ENCODE measurements at places on chromosomes 1 and 21.
A peak's percentile ranks its signal among the peaks of the same experiment; 100 is the strongest.

- ATAC-seq, result no peak
These were observed 195.3 kb upstream of the APP start for GRCh38 chr21:26365849-26366248.

DNA sequence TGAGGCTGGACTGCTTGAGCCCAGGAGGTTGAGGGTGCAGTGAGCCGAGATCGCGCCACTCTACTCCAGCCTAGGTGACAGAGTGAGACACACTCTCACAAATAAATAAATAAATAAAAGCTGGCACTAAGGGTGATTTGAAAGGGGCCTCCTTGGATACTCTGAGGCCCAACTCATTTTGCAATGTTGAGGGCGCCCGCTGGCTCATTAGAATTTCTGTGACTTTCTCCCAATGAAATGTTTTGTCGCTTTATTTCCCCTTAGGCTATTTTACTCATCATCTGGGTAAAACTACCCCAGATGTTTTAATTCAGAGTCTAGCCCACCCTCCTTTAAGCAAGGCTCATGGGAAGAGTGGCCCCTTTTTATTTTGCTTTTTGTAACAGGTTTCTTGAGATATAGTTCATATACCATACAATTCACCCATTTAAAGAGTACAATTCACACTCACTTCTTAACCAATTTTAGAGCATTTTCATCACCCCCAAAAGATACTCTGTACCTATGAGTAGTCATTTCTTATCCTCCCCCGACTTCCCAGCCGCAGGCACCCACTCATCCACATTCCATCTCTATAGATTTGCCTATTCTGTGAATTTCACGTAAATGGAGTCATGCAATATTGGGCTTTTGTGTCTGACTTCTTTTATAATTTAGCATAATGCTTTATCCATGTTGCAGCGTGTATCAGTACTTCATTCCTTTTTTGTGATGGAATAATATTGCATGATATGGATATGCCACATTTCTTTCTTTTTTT is 259.1 kb downstream of the KAZN start:
- no peak for ATAC-seq

DNA sequence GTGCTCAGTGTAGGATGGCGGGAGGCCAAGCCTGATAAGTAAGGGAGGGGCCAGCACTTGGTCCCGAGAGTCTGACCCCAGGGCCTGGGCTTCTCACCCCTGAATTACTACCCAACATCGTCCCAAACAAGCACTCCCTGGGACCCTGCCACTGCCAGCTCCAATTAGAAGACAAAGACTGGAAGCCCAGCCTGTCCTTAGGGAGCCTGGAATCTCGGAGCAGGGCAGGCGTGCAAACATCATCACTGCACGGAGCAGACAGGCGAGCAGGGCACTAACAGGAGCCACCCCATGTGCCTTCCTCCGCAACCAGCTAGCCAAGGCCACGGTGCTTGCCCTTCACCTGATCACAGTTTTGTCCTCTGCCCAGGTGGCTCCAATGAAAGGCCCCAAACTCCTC is 23.2 kb downstream of the KCNAB2 start:
- no peak for ATAC-seq

GRCh38 chr1:53735681-53736080 is 3.3 kb downstream of the GLIS1 start:
- no peak for ATAC-seq

- ATAC-seq, result no peak
These were observed 441.1 kb downstream of the AMY1C start for GRCh38 chr1:104190821-104191220.

DNA sequence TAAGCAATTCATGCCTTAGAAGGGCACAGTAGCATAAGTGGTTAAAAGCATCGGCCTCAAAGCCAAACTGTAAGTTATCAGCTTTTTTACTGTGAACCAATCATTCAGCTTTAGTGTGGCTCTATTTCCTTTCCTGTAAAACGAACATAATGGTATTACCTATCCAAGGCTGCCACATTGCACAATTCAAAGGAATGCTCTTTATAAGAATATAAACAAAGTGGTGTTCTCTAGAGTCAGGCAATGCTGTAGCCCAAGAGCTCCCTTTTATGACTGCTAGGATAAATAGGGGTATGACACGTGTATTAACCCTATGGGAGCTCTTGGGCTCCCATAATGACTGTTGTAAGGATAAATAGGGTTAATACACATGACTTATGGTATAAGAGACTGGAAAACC is 25.4 kb downstream of the INTS7 start:
- no peak for ATAC-seq

GRCh38 chr1:116712510-116712909 is 41.7 kb upstream of the CD2 start:
- ATAC-seq, result no peak

GRCh38 chr21:34843562-34843961 is 174.8 kb downstream of the CLIC6 start:
- ATAC-seq, result no peak

DNA sequence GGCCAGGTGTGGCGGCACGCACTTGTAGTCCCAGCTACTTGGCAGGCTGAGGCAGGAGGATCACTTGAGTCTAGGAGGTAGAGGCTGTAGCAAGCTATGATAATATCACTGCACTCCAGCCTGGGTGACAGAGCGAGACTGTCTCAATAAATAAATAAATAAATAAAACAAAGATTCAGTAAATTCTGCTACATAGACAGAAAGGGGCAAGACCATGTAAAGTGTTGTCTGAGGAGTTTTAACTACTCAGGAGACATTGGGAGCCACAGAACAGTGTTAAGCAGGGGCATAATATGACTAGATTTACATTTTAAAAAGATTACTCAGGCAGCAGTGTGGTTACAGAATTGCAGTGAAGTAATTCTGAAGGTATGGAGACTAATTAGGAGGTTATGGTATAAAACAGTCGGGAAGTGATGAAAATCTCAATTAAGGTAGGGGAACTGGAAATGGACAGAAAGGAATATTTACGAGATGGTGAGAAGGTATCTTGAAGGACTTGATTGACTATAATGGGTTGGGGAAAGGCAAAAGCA is 94.7 kb downstream of the ATP1B1 start:
- ATAC-seq, result no peak

- no peak for ATAC-seq
These were observed 75.4 kb downstream of the SLC25A24 start for GRCh38 chr1:108124622-108125311.

DNA sequence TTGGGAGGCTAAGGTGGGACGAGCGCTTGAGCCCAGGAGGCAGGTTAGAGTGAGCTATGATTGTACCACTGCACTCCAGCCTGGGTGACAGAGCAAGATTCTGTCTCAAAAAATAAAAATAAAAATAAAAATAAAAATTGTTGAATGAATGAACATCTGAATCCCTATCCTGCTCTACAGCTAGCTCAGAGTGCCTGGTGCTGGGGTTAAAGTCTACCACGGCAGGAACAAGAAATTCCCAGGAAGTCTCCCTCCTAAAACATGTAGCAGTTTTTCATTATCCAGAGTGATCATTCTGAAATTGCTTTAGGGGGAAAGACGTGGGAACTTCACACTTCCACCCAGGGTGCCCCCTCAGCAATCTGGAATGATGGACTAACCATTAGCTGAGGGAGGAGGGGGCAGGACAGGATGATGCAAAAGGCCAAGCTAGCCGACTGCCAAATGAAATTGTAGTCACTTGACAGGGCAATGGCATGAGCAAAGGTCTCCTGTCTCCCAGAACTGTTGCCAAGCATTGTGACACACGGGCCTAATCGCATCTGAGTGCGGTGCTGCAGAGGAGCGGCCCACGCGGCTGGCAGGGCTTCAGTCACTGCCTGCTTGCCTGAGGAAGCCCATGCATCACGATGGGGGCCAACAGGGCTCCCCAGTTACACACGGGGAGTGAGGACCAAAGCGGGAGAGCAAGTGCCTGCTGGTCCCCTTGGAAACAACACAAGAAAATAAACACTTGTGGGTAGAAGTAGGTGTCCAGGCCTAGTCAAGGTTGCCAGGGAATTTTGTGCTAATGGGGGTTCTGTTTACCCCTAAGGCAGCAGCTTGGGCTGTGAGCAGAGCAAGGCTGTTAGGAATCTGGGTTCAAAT is 85.7 kb downstream of the NENF start:
- ATAC-seq, result peak; percentile 29

DNA sequence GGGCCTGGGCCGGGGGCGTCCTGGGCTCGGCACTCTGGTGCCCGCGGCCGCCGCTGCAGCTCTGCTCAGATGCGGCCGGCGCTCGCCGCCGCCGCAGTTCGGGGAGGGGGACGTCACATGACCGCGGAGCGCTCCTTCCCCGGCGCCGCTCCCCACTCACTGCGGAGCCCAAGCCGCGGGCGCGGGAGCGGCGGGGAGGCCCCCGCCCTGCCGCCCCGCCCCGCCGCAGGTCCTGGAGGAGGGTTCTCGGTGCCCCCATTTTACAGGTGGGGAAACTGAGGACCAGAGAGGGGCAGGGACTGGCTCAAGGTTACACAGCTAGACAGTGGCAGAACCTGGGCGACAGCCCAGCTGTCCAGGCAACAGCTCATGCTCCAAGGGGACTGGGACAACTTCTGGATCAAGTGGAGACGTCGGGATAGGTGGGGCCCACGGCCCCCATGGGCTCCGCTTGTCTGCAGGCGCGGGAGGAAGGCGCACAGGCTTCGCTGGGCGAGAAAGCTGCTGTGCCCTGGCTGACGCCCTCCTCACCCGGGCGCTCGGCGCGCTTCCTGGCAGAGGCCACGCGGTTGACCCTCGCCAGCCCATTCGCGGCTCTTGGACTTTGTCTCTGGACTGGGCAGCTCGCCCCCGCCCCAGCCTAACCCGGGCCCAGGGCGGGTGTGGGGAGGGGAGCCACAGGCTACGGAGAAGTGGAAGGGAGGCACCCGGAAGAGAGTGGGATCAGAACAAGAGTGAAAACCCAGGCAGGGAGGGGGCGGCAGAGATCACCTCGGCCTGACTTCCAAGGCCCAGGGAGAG is at the start of gene RAP1GAP:
Gene RAP1GAP, minus strand, starts transcription at position 100 of the 801 bp plus-strand sequence. CDS start 49,325 bp downstream, outside the sequence.
- ATAC-seq, result peak; percentile 36

GRCh38 chr1:208291923-208292711 is 47.9 kb upstream of the PLXNA2 start:
- ATAC-seq, result no peak

GRCh38 chr1:179079113-179079761 is 2.6 kb upstream of the TOR3A start:
- ATAC-seq, result peak; percentile 37

DNA sequence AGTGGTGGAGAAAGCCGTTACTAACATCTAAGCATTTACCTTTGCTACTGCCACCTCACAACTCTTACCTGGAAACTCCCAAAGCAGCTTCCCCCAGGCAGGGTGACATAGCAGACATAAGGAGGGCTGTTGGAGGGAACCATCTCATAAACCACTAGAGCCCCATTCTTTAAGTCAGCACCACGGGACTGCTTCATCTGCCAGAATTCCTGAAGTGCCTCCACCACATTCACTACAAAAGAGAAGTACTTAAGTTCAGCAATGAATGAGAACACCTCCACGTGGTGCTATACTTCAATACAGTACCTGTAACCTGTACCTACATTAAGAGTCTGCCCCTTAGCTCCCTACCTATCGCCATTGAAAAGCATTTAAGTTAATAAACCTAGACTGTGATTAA is 10.3 kb downstream of the LIX1L start:
- no peak for ATAC-seq

GRCh38 chr1:210848474-210848873 is 285.5 kb downstream of the KCNH1 start:
- ATAC-seq, result no peak

DNA sequence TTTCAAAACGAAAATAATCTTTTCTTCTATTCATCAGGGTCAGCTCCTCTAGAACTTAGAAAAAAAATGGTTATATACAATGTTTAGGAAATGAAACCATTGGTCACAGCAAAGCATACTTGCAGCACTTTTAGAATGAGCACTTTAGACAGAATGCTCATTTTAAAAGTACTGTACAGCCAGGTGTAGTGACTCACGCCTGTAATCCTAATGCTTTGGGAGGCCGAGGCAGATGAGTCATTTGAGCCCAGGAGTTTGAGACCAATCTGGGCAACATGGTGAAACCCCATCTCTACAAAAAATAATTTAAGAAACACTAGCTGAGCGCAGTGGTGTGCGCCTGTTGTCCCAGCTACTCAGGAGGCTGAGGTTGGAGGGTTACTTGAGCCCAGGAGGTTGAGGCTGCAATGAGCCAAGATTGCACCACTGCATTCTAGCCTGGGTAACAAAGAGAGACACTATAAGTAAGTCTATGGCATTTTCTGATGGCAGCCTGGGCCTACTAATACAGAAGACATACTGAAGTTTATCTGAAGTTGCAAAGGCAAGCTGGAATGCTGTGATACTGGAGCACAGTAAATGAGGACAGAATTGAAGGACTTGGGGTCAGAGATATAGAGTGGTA is 48.9 kb upstream of the ZNF326 start:
- ATAC-seq, result no peak

DNA sequence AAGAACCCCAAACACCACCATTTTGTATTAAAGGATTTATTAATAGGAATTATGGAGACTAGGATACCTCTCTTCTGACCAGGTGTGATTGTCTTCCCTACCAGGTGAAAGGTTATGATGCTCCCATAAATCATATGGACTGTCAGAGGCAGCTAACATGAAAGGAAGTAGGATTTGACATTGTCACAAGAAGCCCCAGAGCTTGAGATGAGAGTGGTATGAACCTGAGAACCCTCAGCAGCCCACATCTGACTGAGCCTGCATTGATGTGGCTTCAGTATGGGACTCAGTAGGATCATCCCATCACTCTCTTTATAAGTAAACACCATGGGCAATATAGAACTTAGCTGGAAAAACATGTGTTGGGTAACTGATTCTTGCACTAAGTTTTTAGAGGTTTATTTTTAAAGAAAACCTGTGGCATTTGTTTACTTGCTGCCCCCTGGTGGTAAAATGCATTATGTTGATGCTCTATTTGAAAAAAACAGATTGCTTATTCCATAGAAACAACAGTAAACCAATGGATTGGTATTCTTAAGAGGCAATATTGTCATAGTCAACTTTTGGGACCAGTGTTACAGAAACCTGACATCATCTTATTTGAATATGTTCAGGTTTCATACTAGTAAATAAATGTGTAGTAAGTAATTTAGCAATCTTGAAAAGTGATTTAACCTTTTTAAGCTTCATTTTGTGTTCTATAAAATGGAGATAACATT is 16.6 kb upstream of the CACYBP start:
- no peak for ATAC-seq

DNA sequence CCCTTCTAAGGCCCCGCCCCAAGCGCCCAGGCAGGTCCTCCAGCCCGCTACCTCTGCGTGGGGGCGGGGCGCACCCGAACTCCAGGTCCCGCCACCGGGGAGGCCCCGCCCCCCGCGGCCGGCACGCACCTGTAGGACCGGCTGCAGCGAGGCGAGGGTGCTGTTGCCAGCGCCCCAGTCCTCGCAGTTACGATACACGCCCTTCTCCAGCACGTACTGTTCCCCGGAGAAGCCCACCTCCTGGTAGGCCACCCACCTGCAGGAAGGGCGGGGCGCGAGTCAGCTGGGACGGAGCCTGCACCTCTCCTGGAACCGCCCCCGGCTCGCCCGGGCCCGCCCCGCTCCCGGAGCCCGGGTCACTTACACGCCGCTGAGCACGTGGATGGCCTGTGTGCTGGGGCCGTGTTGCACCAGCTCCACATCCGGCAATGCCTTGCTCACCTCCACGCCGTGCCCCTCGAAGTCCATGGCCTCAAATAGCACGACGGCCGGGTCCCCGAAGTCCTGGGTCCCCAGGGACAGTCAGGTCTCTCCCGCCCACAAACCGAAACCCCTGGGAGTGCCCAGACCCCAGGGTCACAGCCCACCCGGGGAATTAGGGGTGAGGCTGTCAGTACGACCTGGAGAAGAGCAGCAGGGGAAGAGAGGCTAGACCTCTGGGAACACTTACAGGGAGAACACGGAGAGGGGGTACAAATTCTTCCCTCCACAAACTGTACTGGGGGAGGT is 17.3 kb downstream of the CRYBG2 start:
- peak; percentile 67 for ATAC-seq

GRCh38 chr1:232792949-232793348 is 12.3 kb upstream of the MAP10 start:
- no peak for ATAC-seq

- no peak for ATAC-seq
These were observed 375.3 kb downstream of the DUSP10 start for GRCh38 chr1:221366495-221367110.

Measured in gastroesophageal sphincter (tissue), 4 donors.